ENCODE measurements at places on chromosomes 1 and 21. TPM values are rescaled to one million over a fixed set of nuclear protein-coding genes. Genes with fewer than 3 reads are reported as not detected.

- DNase-seq: no peak
These were observed 4.3 kb downstream of the PDZK1 start for GRCh38 chr1:145702826-145703225.

DNA sequence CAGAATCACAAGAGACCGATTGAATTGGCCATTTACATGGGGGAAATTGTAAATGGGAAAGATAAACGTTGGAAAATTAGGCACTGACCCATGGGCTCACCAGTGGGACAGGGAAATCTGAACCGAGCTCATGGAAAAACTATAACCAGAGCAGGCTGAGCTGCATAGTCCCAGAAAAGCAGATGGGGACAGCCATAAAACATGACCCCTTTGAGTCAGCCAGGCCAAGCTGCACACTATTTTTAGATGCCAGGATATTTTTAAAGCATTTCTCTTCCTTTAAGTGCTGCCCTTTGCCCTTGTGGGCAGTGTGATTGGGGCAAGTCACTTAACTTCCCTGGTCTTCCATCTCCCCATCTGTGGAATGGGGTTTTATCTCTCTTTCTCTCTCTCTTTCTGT is 184.1 kb downstream of the FOXD2 start:
- DNase-seq: no peak

CELA2B gene
- not detected for total RNA-seq

MR1 gene
- 5.5 TPM for total RNA-seq

BCL2L15 gene
- total RNA-seq: 0.27 TPM
